HT1080 (cell line): ENCODE measurements at places on chromosomes 6 and 20. TPM values are rescaled to one million over a fixed set of nuclear protein-coding genes. Genes with fewer than 3 reads are reported as not detected.

GRCh38 chr6:89368999-89369398 lies 16.5 kb upstream of the UBE2J1 start:
- DNase-seq = no peak

DNA sequence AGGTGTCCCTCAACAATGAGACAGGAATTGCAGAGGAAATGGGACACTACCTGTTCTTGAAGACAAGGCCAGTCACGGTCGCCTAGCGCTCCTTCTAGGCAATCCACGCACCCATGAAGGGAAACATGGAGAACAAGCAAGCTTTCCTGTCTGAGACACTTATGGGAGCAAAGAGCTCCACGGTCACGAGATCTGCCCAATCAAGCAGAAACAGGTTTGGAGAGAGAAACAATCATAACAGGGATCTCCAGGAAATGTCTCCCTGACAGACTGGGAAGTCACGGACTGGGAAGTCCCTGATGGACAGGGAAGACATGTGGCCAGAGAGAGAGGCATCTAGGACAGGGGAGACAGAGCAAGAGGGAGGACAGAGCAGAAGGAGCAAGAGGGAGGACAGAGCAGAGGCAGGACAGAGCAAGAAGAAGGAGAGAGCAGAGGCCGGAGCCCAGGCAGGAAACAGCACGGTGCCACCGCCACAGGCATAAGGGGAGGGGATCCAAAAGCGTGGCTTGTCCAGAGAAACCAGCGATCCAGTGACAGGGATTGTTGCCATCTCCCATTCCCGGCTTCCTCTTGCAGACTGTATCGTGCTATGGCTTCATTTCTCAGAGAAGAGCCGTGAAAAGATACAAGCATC lies 167.8 kb upstream of the ZNF337 start:
- no peak for DNase-seq

- DNase-seq = peak; percentile 7
These were observed 56.3 kb upstream of the TULP1 start for GRCh38 chr6:35569011-35569461.

GRCh38 chr20:5855939-5856338 lies 94.4 kb downstream of the TRMT6 start:
- no peak for DNase-seq

DNA sequence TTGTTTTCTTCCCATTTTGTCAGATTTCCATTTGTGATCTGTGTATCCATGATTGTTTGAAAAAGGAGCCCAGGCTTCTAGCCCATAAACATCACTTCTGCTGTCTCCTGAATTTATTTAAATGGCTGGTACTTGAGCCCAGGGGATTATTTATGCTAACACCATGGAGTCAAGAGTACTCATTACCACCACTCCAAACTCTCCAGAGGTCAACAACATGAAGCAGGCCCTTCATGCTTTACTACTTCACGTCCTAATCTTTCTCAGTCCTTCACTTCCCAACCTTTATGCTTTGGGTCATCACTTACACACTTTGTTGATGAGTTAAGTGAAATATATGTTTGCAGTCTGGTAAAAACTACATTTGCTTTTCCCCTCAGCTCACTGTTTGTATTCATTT lies 247.8 kb downstream of the BMP2 start:
- no peak for DNase-seq

The ME1 gene
- 12.1 and 22.0 TPM in 2 replicates for total RNA-seq

The TSPYL4 gene
- total RNA-seq = 8.4 and 10.4 TPM in 2 replicates
